ENCODE measurements at places on chromosomes 16 and 17.

- DNase-seq, result no peak
These were observed 775.9 kb upstream of the GOT2 start for GRCh38 chr16:59510008-59510424.

- DNase-seq, result no peak
These were observed 53.5 kb downstream of the TMC6 start for GRCh38 chr17:78075011-78075410.

- DNase-seq, result no peak
These were observed 79.1 kb upstream of the HNF1B start for GRCh38 chr17:37823996-37824395.

- no peak for DNase-seq
These were observed 3.4 kb upstream of the RPL38 start for GRCh38 chr17:74200112-74200511.

DNA sequence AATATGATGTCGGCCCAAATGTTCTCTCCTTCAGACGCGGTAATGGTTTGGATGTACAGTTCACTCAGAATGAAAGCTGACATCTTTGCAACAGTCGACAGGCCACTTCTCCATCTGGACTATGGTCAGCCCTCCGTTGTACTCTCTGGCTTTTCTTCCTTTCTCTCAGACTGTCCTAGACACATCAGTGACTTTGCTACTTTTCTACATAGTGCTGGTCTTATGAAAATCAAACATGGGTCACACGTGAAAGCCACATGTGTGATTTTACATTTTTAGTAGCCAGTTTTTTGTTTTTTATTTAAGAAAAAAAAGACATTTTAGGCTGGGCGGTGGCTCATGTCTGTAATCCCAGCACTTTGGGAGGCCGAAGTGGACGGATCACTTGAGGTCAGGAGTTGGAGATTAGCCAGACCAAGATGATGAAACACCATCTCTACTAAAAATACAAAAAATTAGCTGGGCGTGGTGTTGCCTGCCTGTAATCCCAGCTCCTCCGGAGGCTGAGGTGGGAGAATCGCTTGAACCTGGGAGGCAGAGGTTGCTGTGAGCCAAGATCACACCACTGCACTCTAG, 644.1 kb downstream of the KCNJ2 start:
- no peak for DNase-seq

- no peak for DNase-seq
These were observed 699 bp downstream of the MPRIP start for GRCh38 chr17:17042851-17043460.

DNA sequence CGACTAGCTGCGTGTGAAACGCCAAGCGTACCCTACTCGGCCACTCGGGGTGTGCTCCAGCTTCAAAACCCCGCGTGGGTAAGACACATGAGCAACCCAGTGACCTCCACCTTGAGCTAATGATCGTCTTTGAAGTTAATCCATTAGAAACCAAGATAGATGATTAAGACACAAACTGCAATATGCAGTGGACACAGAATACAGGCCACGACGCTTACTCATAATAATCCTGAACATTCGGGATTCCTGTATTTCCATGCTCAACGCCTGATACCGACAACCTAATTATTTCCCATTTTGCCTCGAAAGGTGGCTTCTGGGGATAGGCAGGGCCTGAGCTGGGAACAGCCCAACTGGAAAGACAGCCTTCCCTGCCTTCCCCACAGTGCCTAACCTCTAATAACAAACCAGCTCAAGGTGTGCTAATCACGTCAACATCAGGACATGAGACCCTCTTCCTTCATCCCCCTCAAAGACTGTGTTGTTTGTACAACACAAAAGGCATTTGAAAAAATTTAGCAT, 504 bp upstream of the COPRS start:
- no peak for DNase-seq

- DNase-seq, result no peak
These were observed 4.7 kb downstream of the KCTD5 start for GRCh38 chr16:2686912-2687507.

GRCh38 chr16:23186171-23186570, 3.6 kb downstream of the SCNN1G start:
- no peak for DNase-seq

DNA sequence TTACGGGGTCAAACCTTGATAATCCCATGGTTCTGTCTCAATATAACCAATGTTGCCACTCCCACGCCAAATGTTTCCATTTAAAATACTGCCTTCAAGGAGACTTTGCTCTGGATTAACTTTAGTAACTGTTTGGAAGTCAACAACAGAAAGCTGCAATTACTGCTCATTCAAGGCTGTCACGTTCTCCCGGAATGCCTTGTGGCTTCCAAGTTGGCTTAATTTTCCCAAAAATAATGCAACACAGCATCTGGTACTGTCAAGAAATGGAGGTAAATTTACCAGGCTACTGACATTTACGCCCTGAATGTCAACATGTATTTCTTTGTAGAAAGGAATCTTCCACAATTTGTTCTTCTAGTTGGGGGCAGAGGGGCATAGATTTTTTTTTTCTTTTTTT, 38.2 kb downstream of the GPRC5B start:
- no peak for DNase-seq

- no peak for DNase-seq
These were observed 26.9 kb downstream of the PTRH2 start for GRCh38 chr17:59680314-59680713.

DNA sequence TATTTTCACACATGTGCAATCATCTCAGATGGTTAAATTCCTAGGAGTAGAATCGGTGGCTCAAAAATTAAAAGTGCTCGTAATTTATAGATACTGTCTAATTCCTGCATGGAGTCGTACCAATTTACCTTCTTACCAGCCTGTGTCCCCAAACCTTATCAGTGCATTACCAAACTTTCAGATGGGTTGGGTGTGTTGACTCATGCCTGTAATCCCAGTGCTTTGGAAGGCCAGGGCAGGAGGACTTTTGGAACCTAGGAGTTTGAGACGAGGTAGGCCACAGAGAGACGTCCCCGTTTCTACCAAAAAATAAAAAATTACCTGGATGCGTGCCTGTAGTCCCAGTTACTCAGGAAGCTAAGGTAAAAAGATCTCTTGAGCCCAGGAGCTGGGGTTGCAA, 34.5 kb upstream of the GPRC5B start:
- DNase-seq, result no peak

DNA sequence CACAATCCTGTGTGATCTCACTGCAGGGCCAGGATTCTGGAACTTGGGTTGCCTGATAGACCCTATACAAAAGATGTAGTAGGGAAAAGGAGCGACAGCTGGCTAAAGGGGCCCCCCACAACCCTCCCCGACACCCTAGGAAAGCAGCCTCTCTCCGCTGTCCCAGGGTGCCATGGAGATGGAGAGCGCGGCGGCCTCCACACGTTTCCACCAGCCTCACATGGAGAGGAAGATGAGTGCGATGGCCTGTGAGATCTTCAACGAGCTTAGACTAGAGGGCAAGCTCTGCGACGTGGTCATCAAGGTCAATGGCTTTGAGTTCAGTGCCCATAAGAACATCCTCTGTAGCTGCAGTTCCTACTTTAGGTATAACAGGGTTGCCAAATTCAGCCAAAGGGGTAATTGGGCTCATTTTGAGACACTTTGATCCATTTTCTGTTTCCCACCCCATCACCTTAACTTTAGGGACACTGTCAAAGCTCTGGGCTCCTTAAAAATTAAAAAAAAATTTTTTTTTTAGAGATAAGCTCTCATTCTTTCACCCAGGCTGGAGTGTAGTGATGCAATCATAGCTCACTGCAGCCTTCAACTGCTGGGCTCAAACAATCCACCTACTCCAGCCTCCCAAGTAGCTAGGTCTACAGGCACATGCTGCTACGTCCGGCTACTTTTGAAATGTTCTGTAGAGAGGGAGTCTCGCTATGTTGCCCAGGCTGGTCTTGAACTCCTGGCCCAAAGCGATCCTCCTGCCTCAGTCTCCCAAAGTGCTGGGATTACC, at the start of gene KLHL10:
Gene KLHL10 (plus strand): TSS at position 65 of the 778 bp plus-strand sequence. CDS start 108 bp downstream, at position 173.
- no peak for DNase-seq

GRCh38 chr16:83652943-83653342, 154.8 kb upstream of the HSBP1 start:
- no peak for DNase-seq

Measured in effector memory CD4-positive, alpha-beta T cell (primary cell).